ENCODE measurements at places on chromosomes 2 and 18.

- no peak for DNase-seq
These were observed 44.3 kb downstream of the SPRED2 start for GRCh38 chr2:65388051-65388531.

DNA sequence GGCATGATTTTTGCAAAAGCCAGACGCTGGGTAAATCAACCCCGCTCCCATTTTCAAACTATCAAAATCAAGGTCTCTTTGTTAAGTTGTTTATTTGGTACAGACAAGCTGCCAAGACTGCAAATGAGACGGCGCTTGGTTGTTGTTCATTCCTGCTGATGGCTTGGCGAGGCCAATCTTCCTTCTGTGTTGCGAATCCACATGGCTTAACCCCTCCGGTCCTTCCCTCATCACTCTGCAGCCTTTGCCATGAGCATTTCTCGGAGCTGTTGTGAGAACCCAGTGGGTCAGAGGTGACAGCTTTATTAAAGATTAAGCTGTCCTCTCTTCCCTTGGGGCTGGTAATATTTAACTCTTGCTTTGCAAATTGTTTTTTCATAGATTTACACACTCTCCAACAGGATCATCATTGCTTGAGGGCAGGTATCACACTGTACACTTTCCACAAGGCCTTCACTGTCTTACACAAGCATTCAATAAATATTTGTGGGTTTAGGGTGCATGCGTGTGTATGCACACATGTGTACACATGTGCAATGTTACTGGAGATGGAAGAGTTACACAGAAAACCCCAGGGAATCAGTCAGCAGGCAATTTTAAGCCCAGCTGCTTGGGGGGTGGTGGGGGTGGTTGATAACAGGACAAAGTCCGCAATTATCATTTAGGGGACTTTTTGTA is 27.8 kb upstream of the KCNF1 start:
- DNase-seq = no peak

- DNase-seq = no peak
These were observed 402.3 kb downstream of the TGIF1 start for GRCh38 chr18:3852321-3852720.

DNA sequence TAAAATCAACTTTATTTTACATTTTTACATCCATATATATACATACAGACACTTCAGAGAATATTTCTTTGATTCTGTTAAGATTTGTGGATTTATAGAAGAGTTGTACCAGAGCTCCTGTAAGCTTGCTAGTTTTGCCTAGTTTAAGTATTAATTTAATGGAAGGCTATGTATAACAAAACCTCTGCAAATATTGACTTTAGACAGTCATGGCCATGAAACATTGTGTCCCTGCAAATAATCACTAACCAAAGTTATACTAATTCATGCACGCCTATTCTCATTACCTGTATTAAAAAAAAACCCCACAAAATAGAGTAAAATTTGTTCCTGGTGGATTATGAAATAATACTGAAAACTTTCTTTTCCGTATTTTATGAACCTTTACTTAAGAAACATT is 379.3 kb downstream of the CTNNA2 start:
- DNase-seq = no peak

- DNase-seq = no peak
These were observed 618 bp upstream of the CHN1 start for GRCh38 chr2:175005733-175006264.

DNA sequence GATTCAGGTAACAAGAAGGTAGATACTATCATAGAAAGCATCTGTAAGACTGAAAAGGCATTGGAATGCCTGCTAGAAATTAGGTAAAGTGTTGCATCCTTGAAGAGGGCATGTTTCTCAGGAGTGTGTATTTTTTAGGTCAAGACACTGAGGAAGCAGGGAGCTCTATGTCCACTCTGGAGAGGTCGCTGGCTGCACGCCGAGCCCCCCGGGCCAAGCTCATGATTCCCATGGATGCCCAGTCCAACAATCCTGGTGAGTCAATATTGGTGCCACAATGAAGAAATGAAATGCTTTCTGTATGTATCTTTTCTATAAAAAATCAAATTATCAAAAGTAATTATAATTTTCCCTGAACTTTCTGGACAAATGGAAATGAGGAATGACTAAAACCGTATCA is 756.7 kb downstream of the MBD2 start:
- no peak for DNase-seq

DNA sequence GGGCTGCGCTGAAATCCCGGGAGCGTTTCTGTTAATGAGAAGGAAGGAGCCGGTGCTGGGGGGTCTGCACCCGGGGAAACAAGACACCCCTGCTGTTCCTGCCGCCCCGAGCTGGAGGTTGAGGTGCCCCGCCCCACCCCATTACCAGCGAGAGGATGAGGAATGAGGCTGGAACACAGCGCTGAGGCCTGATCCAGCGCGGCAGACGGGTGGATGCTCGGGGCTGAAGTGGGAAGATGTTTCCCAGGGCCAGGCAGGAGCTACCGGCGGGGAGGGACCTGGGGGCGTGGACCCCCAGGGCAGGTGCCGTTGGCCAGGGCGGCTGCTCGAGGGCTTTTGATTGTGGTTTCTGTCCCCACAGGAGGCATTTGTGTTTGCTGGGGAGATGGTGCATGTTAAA is 134.3 kb upstream of the CTDP1 start:
- no peak for DNase-seq

DNA sequence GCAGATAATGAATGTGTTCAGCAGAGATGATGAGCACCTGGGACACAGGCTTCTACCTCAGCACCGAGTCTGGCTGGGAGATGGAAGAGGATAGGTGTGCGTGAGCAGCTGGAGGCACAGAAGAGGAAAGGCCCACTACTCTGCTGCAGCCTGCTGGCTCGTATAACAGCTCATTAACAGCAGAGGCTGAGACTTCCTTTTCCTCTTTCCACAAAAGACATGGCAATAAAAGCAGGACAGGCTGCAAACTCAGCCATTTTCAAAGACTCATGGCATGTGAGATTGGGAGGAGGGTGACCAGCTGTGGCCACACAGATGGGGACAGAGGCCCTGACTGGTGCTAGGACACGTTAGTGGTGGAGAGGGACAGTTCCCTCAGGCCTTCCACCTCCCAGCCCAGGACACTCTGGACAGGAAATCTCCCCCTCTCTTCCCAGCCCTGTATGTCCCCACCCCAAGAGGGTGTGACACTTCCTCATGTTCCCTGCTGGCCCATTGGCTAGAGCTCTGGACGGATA is 60.3 kb downstream of the CACNB4 start:
- DNase-seq = peak; percentile 60

Data from GF-D8 (cell line).